ENCODE measurements at places on chromosomes 1 and 21.

GRCh38 chr1:207962716-207963426 is 51.9 kb upstream of the CD34 start:
- DNase-seq, result no peak

GRCh38 chr1:14183329-14183728 is 415.2 kb upstream of the KAZN start:
- no peak for DNase-seq

DNA sequence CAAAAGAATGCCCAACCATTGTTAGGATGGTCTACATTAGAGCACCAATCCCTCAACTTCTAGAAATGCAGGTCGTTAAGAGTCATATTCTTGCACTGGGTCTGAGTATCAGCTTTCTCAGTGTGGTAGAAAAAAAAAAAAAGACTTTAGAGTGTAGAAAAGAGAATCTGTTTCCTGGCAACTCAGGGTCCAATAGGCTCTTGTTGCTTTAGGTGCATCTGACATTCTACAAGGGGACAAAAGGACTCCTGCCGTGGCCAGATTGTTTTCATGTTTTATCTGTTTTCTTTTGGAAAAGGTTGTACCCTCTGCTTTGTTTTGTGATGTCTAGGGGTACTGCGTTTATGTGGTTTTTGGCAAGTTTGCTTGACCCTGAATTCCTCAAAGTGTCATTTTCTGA is 105.4 kb upstream of the KCNK2 start:
- DNase-seq, result no peak

GRCh38 chr1:39694026-39694425 is 2.8 kb upstream of the HPCAL4 start:
- DNase-seq, result no peak

- no peak for DNase-seq
Measured at GRCh38 chr1:232369451-232370296, 260.3 kb downstream of the SIPA1L2 start.

GRCh38 chr1:226886122-226886901 is 15.9 kb downstream of the PSEN2 start:
- DNase-seq, result no peak

Data from activated CD4-positive, alpha-beta T cell treated with anti-CD3 and anti-CD28 coated beads, Interleukin-2, amount 50 U/mL, for 16 hours (primary cell).